ENCODE measurements at places on chromosomes 12 and 14.

DNA sequence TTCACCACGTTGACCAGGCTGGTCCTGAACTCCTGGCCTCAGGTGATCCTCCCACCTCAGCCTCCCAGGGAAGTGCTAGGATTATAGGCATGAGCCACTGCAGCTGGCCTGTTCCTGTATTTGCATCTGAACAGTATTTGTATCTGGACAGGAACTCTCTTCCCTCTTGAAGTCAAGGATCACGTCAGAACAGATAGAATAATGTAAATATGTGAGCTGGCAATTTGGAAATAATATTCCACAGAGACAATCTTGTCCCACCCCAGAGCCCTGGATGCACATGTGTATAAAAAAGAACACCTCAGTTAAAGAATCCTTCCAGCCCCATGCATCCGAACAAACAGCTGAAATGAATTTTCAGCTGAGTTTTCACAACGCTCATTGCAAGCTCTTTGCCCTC, 118.3 kb downstream of the VEZT start:
- no peak for DNase-seq

GRCh38 chr12:19021240-19021639, 108.3 kb upstream of the PLEKHA5 start:
- no peak for DNase-seq

DNA sequence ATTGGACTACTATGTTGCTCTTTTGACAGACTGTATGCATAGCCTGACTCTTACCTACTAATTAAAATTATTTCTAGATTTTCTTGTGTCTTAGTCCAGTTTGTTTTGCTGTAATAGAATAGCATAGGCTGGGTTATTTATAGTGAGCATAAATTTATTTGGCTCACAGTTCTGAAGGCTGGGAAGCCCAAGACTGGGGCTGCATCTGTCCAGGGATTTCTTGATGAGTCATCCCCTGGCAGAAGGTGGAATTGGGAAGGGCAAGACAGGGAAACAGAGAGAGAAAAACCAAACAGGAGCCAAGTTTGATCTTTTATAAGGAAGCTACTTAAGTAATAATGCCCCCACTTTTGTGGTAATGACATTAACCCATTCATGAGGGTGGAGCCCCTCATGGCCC, 759.2 kb upstream of the LRFN5 start:
- no peak for DNase-seq

DNA sequence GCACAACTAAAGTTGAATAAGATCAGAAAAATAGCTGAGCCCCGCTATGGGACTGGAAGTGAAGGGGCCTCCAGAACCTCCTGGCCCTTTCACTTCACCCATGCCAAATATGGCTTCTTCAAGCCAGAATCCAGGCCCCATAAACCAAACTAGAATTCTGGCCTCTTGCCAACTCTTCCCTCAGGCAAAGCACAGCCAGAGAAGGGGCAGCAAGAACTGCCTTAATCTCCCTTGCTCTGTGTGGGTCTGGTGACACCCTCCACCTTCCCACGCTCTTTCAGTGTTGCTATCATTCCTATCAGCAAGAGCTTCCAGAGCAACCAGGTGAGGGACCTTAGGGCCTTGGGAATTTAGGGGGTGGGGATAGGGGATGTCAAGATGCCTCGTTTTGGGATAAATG, 3.1 kb upstream of the PNMA1 start:
- no peak for DNase-seq

- DNase-seq: no peak
These were observed 674 bp downstream of the VDR start for GRCh38 chr12:47903927-47904712.

DNA sequence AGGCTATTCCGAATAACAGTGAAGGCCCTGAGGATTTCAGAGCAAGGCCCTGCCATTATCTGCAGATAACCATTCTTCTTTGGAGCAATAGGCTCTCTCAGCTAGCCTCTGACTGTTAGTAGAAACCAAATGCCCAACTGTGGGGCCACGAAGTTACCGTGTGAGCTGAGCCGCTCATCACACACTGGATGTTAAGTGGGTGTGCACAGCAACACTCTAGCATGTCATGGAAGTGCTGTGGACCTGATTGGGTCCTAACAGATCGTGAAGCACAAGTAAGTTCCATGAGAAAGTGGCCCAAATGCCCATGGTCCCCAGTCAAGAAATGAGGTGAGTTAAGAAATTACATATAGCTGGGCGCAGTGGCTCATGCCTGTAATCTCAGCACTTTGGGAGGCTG, 190.4 kb downstream of the ALG10 start:
- no peak for DNase-seq

GRCh38 chr12:123335490-123335889, 29.2 kb downstream of the SBNO1 start:
- DNase-seq: no peak

Measured in stimulated activated CD8-positive, alpha-beta memory T cell treated with anti-CD3 and anti-CD28 coated beads, Interleukin-7, amount 100 ng/mL, for 1 hour (primary cell).